CD4-positive, alpha-beta T cell treated with Interferon alpha-2 for 1 hour (primary cell): ENCODE measurements at places on chromosomes 6 and 20.

- DNase-seq = no peak
Observed at GRCh38 chr20:17498641-17499040, 32.5 kb downstream of the BFSP1 start.

- DNase-seq = no peak
Observed at GRCh38 chr6:158033751-158034702, 52.4 kb downstream of the SYNJ2 start.

DNA sequence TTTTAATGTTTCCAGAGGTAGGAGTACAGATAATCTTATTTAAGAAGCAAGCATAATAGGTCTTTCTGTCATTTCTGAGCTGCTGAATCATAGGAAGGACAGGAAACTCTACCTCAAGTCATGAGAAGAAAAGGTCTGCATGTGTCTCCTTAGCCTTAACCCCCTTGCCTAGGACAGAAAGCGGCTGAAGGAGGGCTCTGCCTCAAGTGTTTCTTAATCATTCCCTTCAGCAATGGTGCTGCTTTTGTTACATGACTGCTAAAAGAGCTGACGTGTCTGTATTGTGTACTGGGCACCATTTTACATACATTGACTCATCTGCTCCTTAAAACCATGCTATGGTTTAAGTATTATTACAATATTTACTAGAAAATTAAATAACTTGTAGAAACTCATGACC lies 564.0 kb upstream of the AGPAT4 start:
- no peak for DNase-seq

- no peak for DNase-seq
Observed at GRCh38 chr6:138592749-138593123, 93.4 kb upstream of the NHSL1 start.

GRCh38 chr6:124396361-124396760 lies 565.9 kb upstream of the RNF217 start:
- no peak for DNase-seq

DNA sequence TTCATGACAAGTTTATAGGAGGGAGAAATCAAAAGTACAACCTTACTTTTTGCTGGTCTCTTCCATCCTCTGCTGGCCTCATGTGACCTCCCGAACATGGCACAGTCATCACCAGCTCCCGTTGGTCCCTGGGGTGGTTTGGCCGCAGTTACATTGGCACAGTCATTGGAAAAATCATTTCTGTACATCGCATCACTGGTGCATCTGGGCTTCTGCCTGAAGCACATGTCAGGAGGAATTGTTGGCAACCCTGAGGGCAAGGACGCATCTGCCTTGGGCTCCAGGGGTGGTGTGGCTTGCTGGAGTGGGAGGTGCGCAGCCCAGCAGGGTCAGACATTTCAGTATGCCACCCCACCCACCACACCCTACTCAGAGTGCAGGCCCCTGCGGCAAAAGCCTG lies 162.9 kb upstream of the SLC24A3 start:
- DNase-seq = no peak

DNA sequence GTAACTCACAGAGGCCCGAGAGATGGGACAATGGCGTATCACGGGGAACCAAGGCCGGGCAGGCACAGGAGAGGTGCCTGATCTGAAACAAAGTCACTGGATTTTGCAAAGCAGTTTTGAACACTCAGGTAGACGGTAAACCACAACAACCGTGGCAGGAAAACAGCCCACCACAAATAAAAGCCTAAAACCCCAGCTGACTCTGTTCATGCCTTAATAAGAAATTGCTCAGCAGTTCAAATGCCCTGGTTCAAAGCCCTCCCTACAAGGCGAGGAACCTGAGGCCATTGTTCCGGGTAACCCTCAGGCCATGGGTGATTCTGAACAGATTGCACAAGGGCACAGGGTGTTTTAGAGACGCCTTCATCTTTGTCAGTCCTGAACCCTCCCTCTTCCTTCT lies 114.2 kb downstream of the MAP3K7 start:
- peak; percentile 56 for DNase-seq

GRCh38 chr20:62875419-62876361 lies 14.1 kb upstream of the TCFL5 start:
- DNase-seq = no peak

DNA sequence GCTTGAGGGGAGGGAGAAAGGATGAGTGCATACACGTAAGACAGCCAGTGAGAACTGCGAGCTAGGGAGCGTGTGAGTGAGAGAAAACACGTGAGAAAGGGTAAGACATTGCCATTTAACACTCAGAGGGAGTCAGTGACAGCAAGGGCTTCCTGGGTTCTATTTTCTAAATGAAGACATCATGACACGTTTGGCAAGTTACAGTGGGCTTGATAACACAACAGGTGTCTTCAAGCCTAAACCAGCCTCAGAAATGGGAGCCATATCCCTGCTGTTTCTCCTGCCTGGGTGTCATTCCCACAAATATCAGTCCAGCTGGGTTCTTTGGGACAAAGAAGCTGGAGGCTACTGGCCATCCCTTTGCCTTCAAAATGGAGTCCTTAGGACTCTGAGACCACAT lies 16.9 kb upstream of the MOCS1 start:
- DNase-seq = no peak

DNA sequence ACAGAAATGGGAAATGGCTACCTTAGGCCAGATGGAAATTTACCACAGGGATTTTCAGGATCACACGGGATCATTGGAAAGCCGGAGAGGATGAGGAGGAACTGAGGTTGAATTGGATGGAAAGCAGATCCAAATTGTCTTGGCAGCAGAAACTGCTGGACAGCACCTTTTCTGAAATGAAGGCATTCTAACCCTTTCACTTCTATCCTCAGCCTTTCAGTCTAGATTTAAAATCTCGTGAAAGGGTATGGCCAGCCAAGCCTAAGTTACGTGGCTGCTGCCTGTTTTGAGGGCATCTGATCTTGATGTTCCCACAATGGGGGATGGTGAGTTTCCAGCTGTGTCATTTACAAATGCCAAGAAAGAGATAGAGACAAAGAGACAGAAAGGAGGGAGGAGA lies 358.2 kb downstream of the KIF16B start:
- no peak for DNase-seq

DNA sequence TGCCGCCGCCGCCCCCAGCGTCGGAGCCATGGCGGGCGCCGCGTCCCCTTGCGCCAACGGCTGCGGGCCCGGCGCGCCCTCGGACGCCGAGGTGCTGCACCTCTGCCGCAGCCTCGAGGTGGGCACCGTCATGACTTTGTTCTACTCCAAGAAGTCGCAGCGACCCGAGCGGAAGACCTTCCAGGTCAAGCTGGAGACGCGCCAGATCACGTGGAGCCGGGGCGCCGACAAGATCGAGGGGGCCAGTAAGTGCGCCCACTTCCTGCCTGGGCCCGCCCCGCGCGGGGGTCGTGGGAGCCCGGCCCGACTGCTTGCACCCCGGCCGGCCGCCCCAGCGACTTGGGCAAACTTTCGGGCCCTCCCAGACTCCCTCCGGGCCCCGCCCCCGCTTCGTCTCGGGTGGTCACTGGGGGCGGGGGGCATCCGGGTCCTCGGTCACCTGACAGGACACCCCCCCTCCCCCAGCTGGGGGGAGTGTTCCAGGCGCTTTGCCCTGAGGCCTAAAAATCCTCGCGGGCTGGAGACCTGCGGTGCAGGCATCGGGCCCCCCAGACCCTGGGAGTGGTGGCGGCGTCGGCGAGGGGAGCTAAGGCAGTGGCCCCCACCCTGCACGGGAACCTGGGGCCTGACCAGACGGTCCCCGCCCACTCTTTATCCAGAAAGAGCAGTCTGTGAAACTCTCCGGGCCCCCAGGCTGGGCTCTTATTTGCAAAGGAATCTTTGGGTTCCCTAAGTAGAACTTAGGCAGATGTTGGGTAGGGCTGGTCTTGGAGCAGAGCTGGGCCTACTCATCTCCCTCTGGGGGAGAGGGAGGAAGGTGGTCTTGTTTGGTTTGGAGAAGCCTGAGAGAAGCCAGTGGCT lies 501 bp downstream of the PLCG1 start:
- peak; percentile 76 for DNase-seq

DNA sequence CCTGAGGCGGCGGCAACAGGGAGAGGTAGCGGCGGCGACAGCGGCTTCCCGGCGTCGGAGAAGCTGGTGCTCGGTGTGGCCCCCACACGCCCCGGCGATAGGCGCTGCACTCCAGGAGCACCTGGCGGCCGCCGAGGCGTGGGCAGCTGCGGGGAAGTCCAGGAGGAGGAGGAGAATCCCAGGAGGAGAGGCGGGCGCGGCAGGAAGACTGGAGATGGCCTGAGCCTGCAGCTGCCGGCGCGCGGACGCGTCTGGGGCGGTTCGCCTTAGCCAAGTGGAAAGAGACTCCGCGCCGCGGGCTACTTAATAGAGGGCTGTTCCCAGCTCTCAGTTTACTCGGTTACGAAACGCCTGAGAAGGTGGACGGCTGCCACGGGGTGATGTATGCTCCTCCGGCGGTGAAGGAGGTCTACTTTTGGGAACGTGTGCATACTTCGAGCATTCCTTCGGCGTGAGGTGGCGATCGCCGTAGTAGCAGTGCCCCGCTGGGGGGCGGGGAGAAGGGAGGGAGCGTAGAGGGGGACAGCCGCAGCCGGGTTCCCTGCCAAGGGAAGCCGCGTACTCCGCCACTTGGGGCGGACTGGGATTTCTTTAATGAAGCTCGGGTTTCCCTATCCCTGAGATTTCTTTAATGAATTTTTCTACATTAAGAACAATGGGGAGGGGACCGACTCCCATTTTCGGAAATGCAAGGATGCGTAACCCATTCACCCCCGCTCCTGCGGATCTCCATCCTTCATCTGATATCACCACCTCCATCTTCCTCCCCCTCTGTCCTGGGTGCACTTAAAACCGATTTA lies at the start of gene COL12A1:
Gene COL12A1 (minus strand): TSS at position 278 of the 800 bp plus-strand sequence. CDS start 3,261 bp downstream, outside the sequence.
- no peak for DNase-seq

DNA sequence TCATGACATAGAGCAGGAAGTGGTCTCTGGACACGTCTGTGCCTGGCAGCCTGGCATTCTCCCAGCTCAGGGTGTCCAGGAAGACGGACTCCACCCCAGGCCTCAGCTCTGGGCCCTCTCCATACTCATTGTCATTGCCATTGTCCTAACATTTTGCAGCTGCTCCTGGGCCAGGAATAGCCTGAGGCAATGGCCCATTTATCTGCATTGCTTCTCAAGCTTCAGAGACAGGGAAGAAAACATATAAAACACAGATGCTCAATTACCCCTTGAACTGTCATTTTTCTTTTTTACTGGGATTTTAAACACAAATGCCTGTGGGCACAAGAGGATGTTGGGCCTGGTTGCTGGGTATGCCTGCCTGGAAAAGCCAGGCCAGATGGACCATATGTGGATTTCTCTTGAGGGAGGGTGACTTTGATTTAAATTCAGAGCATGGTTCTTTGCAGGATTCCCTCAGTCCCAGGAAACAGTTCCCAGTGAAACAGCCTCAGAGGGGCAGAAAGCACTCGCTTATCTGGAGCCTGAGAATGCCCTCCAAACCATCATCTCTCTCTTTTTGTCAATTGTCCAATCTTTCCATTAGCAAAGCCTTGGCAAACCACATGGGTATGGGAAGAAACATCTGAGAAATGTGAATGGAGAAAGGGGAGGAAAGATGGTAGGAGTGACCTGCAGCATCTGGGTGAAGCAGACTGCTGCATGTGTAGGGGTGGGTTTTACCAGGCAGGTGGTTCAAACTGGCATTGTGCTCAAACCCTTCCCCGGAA lies 17.9 kb downstream of the LAMP5 start:
- no peak for DNase-seq

DNA sequence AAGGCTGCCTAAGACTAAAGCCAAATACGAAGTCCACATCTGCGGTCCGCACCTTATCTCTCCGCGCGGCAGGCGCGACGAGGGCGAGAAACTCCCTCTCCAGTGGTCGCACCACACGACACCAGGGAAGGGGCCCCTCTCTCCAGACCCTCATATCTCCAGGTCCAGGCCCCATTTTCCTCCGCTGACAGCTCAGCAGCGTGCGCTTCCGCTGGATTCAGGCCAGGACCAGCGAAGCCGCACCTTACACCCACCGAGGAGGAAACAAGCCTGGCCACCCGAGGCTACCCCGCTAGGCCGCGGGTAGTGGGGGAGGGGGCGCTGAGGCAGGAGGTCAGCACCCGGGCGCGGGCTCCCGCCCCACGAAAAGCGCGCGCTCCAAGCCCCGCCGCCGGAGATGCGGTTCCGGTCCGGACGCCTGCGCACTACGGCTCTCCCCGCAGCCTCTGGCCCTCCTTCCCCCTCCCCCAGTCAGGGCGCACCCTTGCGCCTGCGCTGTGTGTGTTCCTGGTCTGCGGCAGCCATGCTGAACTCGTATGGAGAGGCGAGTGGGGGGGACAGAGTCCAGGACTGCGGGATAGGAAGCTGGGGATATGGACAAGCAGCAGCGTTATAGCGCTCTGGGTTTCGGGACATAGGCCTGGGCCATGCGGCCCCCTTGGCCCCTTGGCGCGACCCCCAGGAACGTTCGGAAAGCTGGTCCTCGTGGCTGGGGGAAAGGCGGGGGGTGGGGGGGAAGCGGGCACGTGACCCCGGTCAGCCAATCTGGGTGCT lies at the start of gene BRD2:
Gene BRD2 (plus strand): TSS at position 502 of the 774 bp plus-strand sequence. CDS start 4,305 bp downstream, outside the sequence.
- peak; percentile 97 for DNase-seq

DNA sequence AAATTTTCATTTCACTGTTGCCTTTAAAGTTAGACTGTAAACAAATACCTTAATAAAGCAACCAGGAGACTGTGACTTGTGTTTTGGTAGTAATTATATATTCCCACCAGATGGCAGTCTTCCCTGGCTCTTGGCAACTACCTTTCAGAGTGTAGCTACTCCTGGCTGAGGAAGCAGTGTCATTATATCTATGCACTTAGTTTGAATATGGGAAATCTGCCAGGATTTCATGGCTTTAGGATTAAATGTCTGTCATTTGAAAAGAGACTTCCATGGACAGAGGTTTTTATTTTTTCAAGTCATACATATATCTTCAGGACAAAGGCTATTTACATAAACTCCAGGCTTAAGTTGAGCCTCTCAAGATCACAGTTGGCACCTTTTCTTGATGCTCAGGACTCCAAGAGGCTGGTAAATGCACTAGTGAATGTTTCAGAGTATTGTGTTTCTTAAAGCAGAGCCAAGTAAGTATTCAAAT lies 160.1 kb downstream of the C6orf58 start:
- DNase-seq = peak; percentile 77

GRCh38 chr6:139277587-139277986 lies 14.2 kb downstream of the TXLNB start:
- DNase-seq = no peak

DNA sequence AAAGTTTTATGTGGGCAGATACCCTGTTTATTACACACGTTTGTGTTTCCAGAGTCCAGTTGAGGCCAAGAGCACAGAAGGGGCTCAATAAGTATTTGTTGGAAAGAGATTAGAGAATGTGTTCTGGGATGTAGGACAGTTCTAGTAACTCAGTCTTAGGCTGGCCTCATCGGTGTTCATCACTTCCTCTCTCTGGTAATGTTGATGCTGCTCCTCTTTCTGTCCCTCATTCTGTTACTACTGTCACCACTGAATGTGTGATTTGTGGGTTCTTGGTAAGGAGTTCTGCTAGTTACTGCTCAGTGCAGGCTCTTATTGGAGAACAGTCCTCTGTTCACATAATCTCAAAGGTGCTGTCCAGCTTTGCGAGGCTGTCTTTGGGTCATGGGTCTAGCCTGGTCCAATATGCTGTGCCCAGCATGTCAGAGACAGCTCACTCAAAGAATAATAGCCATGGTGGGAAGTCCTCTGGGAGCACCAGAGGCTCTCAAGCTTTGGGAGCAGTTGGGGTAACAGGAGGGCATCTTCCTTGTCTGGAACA lies 1.3 kb downstream of the RFPL4B start:
- DNase-seq = no peak

GRCh38 chr6:53765270-53765669 lies 29.5 kb upstream of the LRRC1 start:
- no peak for DNase-seq
